ENCODE measurements at places on chromosomes 5 and 9.

- ATAC-seq = no peak
Measured at GRCh38 chr9:78064075-78064474, 32.5 kb upstream of the GNAQ start.

- no peak for ATAC-seq
Measured at GRCh38 chr5:167767795-167768194, 523.6 kb upstream of the WWC1 start.

- ATAC-seq = no peak
Measured at GRCh38 chr5:132471151-132471907, 19.2 kb downstream of the IRF1 start.

DNA sequence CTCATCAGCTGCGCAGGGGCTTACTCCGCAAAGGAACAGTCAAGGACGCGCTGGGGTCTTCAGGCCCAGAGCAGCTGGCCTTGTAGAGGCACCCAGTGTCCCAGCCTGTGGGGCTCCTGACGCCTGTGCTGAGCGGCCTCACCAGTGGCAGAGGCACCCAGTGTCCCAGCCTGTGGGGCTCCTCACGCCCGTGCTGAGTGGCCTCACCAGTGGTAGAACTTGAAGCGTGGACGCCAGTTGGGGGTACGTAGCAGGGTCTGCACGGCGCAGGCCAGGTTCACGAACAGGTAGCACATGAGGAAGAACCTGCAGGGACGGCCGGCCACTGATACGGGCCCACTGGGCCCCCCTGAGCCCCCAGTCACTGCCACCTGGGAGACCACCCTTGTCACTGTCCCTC lies 35.9 kb downstream of the SLC12A7 start:
- no peak for ATAC-seq

DNA sequence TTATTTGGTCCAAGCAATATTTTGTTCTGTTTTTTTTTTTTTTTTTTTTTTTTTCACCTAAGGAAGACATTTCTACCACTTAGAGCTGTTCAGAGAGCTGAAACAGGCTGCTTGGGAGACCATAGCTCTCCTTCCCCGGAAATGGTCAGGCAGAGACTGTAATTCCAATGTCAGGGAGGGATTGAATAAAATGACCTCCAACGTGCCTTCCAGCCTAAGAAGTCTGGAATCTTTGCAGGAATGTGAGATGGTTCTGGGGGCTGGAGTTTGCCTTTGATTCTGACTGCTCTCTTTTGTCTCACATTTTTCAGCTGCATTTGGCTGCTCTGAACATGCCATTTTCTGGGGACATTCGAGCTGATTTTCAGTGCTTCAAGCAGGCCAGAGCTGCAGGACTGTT lies 38.3 kb upstream of the TGFBR1 start:
- ATAC-seq = no peak

GRCh38 chr5:41983284-41983683 lies 58.2 kb downstream of the FBXO4 start:
- no peak for ATAC-seq

DNA sequence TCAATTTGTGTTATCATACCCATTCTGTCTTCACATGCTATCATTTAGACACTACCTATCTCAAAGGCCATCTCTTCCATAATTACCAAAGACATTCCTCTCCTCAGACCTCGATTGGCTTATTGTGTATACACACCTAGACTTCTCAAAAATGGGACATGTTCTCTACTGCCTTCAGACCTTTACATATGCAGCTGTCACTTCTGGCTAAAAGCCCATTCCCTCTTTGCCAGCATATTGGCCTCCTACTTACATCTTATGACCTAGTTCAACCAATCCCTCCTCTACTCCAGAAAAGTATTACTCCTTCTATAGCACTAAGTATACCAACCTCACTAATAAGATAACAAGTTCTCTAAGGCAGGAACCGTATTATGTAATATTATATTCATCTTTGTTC lies 84.4 kb downstream of the RAPGEF6 start:
- ATAC-seq = no peak

GRCh38 chr9:76545191-76545590 lies 86.2 kb downstream of the GCNT1 start:
- ATAC-seq = no peak

DNA sequence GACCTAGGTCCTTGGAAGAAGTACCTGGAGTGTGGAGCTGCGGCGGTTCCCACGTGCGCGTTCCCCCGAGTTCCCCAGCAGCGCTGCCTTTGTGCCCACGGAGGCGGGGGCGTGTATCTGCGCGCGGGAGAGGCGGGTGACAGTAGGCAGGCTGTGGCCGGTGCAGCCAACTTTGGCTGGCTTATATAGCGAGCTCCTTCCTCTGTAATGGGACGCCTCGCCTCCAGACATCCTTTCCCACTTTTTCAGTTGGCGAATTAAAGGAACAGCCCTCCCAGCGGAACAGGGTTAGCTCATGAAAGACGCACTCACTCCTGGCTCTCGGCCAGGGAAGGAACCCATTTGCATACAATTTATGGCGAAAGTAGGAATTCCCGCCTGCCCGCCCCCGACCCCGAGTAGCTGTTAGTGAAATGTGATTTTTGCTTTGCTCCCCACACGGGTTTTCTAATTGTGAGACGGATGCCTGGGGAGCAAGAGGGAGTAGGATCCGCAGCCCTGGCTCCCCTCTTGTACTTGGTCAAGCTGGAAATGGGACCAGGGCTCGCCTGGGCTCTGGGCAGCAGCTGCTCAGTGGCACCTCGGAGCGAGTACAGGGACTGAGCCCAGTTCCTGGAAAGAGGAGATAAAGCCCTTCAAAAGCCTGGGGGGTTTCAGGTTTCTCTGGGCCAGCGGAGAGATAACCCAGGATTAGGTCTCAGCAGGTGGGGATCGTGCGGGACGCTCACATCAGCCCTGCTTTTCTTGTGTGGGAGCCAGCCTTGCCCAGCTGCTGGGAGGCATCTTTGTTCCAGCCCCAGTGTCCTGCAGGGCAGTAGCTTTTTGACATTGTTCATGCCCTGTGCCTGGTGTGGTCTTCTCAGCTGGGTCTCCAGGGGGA lies at the start of gene TNC:
TSS of gene TNC (minus strand) at position 159 of the 880 bp plus-strand sequence. CDS start 27,139 bp downstream, outside the sequence.
- ATAC-seq = no peak

DNA sequence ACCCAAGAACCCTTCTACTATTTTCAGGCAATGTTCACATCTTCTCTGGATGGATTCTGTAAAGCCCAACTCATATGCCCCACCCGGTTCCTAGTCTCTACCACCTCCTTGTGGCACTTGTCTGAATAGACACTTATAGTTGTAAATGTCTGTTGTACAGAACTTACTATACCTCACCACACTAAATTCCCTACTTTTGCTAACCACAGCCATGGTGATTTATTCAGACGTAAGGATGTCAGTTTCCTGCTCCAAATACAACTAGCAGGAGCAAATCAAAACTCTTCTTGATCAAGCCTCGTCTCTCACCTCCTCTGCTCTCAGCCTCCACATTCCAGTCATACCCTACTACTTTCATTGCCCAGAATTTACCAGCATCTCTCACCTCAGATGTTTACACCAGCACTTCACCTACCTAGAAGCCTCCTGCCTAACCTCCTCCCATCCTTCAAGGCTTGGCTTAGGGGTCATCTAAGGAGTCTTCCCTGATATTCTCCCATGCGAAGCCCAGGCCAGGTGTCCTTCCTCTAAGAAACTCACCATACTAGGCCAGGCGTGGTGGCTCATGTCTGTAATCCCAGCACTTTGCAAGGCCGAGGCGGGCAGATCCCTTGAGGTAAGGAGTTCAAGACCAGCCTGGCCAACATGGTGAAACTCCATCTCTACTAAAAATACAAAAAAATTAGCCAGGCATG lies 75.5 kb downstream of the MAPKAP1 start:
- ATAC-seq = no peak

GRCh38 chr9:78213712-78214111 lies 22.2 kb upstream of the CEP78 start:
- no peak for ATAC-seq

GRCh38 chr9:35341585-35341984 lies 148.3 kb upstream of the RUSC2 start:
- no peak for ATAC-seq

GRCh38 chr5:73061593-73061992 lies 58.8 kb upstream of the TMEM171 start:
- ATAC-seq = no peak

- no peak for ATAC-seq
Measured at GRCh38 chr5:81134566-81134965, 98.6 kb upstream of the CKMT2 start.

GRCh38 chr9:130682421-130683121 lies 11.0 kb upstream of the EXOSC2 start:
- no peak for ATAC-seq

DNA sequence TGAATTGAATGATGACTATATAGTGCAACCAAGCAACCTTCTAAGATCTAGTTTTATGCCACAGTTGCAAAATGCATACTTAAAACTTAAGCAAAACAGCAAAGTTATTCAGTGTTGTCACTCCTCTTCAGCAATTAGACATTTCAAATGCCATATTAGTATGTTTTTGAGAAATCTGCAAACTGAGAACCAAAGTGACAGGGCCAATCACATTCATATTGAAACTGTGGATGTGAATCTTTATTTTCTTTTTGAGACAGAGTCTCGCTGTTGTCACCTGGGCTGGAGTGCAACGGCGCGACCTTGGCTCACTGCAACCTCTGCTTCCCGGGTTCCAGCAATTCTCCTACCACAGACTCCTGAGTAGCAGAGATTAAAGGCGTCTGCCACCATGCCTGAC lies 249.2 kb upstream of the EFNA5 start:
- ATAC-seq = peak; percentile 67

GRCh38 chr5:133030343-133031005 lies 4.1 kb upstream of the ZCCHC10 start:
- no peak for ATAC-seq

DNA sequence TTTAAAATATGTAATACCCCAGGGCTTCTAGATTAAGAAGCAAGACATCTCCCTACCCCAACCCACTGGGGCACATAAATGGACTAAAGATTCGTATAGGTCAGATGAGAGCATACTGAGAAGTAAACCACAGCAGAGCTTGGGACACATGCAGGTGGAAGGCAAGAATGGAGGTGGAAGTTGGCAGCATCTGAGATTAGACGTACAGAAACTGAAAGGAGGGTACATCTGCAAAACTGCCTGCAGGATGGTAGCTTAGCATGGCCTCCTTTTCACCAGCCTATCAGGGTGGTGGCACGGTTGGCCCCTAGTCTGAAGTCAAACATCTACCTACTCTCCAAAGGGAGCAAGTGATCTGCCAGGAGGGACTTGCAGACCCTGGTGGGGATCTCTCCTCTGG lies 181.8 kb downstream of the TSSK1B start:
- no peak for ATAC-seq

DNA sequence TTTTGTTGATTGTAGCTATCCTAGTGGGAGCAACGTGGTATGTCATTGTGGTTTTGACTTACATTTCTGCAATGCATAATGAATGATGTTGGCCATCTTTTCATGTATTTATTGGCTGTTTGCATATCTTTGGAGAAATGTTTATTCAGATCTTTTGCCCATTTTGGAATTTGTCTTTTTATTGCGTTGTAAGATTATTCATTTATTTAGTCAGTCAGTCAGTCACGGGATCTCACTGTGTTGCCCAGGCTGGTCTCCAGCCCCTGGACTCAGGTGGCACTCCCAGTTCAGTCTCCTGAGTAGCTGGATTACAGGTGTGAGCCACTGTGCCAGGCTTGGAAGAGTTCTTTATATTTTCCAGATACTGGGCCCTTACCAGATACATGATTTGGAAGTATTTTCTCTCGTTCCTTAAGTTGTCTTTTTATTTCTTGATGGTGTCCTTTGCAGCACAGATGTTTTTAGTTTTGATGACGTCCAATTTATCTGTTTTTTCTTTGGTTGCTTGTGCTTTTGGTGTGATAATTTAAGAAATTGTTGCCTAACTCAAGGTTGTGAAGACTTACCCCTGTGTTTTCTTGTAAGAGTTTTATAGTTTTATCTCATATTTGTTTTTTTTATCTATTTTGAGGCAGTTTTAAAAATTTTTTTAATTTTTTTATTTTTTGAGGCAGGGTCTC lies 67.1 kb downstream of the EHMT1 start:
- no peak for ATAC-seq

- no peak for ATAC-seq
Measured at GRCh38 chr5:115735108-115735998, 81.1 kb downstream of the CDO1 start.

GRCh38 chr5:177312649-177313181 lies 1.0 kb upstream of the MXD3 start:
- peak; percentile 9 for ATAC-seq

DNA sequence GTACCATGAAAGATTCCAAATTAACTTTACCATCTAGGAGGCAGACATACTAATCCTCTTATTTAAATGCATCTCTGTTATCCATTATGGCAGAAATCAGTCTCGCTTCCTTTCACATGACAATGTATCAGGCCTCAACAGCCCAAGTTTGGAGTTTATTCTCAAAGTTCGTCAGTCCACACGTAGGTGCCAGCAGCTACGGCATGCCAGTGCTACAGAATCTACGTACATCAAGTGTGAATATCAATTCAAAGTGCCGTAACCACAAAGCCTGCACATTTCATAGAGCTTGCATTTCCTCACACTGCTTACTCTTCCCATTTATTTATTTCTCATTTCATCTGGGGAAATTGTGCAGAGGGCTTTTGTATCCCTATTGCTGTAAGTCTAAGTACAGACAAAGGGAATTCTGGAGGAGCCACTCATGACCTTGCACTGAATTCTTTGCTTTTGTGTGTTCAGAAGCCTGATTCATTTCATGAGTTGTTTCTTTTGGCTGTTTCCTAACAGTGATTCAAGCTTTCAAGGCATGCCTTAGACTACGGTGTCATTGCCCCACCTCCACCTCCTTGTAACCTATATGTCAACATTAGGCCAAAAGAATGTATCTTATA lies 10.0 kb downstream of the ENC1 start:
- ATAC-seq = no peak

DNA sequence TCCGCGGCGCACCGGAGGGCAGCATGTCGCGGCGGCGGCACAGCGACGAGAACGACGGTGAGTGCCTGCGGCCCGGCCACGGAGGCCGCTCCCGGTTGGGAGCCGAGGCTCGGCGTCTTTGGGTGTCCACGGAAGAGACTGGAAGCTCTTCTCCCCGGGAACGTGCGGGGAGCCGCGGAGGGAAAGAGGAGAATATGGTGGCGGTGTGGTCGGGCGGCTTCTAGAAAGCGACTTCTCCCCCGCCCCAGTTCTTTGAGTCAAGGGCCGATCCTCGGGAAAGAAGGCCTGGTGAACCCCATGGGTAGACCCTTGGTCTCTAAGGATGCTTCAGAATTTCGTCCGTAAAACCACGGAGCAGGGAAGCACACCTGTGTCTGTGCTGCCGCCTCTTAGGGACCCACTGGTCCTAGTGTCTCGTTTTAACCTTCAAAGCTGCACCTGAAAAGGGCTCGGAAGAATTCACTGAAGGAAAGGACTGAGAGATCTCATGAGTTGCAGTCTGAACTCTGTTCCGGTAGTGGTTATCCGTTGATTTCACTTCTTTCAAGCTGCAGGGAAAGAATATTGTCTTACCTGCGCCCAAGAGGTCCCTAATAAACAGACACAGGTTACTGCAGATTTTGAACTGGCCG lies 354 bp downstream of the NCBP1 start:
- no peak for ATAC-seq

- peak; percentile 82 for ATAC-seq
Measured at GRCh38 chr5:134026521-134027287, 21.9 kb upstream of the VDAC1 start.

DNA sequence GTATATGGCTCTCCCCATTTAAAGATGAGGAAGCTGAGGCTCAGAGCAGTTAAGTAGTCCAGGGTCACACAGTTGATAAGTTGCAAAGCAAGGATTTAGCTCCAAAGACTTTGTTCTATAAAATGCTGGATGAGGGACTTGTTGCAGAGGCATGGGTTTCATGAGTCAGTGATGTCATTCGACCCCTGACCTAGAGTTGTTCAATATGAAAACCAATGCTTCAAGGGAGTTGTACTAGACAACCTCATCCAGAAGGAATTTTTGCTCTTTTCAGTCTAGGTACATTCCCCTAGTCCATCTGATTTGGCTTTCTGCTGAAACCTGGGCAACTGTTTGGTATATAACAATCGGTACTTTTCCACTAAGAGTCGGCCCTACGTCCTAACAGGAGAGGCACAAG lies 550.4 kb downstream of the EBF1 start:
- no peak for ATAC-seq
